ENCODE measurements at places on chromosomes 11 and 22.

GRCh38 chr11:68810164-68810563 lies 31.6 kb downstream of the CPT1A start:
- DNase-seq = no peak

DNA sequence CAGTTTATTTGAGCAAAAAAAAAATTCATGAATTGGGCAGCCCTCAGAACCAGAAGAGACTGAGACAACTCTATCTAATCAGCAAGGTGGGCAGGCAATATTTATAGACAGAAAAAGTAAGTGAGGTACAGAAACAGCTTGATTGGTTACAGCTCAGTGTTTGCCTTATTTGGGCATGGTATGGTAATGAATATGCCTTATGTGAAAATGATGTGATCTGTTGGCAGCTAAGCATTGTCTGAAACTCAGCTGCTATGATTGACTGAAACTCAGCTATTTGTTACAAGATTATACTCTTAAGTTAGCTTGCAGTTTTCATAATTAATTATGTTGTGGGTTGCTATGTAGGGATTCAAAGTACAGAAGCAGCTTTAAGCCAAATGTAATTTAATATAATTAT lies 127.6 kb downstream of the CNTN5 start:
- DNase-seq = no peak

GRCh38 chr11:59069087-59069486 lies 17.0 kb upstream of the GLYATL1B start:
- DNase-seq = no peak

DNA sequence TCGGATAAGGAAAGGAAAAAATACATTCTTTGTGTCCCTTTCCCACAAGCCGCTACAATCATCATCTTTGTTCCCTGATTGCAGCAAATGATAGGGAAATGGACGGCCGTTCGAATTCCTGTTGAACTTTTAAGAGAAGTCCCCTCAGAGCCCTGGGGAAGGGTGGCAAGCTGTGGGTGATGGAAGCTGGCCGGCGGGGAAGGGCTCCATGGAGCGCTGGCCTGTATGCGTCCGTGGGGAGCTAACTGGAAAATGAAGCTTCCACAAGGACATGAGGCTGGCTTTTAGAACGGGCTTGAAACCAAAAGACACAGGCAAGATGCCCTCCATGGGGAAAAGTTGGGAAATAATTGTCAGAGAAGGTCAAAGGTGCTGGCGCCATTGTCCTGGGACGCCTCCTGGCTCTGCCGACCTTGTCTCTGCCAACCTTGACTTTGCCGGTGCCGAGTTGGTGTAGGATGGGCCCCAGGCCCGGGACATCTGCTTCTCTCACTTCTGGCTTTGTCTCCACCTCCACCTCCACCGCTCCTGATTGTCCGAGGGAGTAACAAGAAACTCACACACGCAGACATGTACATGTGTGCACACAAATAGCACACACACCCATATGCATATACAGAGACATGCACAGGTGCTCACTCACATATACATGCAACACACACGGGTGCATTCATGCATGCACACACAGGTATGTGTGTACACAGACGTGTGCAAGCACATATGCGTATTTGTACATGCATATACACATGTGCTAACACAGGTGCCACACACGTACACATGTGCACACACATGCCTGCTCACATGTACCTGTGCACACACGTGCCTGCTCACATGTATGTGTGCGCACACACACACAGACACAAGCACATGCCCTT lies 14.5 kb upstream of the PPARA start:
- DNase-seq = no peak

GRCh38 chr22:47323518-47323917 lies 561.1 kb downstream of the TBC1D22A start:
- DNase-seq = no peak

GRCh38 chr11:134975866-134976376 lies 563.9 kb upstream of the B3GAT1 start:
- no peak for DNase-seq

GRCh38 chr11:17719938-17720795 lies 796 bp downstream of the MYOD1 start:
- no peak for DNase-seq

DNA sequence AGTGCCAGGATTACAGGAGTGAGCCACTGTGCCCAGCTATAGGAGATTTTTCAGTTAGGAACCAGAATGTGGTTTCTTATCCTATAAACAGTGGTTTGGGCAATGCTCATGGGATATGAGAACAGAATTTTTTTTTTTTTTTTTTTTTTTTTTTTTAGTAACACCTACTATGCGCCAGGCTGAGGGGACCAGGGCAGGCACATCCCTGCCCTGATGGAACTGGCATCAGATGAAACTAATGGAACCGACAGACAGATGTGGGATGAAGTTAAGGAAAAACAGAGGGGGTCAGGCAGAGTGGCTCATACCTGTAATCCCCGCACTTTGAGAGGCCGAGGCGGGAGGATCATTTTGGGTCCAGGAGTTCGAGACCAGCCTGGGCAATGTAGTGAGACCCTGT lies 4.9 kb downstream of the SEC14L4 start:
- no peak for DNase-seq

DNA sequence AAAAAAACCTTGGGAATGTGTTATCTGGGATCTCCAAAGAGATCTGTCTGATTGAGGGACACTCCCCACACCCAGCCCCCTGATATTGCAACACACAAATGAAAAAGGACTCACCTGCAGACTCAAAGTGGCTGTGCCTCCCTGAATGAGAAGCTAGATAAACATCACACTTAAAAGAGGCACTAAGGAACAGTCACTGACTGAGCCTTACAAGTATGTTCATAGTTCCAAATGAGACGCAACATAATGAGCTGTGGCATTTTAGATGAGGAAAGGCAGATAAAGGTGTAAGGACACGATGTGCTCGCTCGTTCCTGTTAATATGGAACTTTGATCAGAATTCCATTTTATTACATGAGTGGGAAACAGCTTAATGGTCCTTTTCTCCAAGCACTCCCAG lies 21.0 kb upstream of the CFAP300 start:
- no peak for DNase-seq

- peak; percentile 43 for DNase-seq
Observed at GRCh38 chr11:107563702-107564101, 1.8 kb downstream of the ALKBH8 start.

GRCh38 chr11:117750357-117750756 lies 46.7 kb downstream of the DSCAML1 start:
- no peak for DNase-seq

- no peak for DNase-seq
Observed at GRCh38 chr11:102924851-102925380, 30.6 kb downstream of the MMP13 start.

DNA sequence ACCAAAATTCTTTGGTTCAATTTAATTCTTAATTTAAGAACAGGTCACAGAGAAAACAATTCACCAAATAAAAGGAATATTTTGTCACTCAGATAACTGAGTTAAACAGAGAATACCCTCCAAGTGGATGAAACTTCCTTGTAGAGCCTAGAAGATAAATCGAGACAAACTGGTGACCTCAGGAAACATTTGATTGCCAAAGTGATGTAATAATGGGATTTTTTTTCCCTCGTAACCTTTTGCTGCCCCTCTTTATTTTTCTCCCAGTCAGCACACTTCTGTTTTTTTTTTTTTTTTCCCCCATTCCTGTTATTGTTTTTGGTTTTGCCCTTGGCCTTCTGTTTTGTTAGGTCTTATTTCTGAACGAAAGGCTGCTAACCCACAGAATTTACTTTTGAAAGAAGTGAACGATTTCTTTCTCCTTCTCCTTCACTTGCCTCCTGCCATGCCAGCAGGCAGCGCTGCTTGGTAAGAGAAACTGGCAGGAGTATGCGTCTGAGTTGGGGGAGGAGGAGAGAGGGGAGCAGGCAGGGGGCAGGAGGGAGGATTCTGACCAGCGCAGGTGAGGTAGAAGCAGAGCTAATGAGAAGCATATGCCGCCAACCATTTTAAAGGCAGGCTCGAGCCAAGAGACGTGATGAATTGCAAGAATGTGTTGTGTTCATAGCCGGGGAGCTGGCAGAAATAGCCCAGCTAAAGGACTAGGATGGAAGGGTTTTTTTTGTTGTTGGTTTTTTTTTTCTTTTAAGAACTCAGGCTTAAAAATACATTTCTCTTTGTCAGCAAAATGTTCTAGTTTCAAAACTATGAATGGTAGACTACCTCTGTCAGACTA lies 121.9 kb upstream of the MTMR2 start:
- no peak for DNase-seq

DNA sequence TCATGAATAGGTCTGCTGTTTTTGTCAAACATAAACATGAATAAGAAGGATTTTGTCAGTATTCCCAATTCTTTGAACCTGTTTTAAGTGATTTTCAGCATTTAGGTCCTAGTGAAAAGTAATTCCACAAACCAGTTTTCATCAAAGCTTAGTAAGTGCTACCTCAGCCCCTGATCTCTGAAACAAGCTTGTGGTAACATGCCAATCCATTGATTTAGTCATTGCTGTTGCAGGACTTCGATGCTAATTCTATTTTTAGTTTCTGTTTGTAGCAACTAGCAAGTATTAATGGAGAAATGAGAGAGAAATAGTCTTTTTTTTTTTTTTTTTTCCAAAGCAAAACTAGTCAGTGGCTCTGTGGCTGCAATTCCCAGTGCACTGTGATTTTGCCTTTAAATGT lies 91.4 kb downstream of the JRKL start:
- DNase-seq = no peak

- no peak for DNase-seq
Observed at GRCh38 chr11:85590848-85591483, 36.2 kb downstream of the DLG2 start.

- DNase-seq = no peak
Observed at GRCh38 chr11:119622454-119623143, 106.4 kb downstream of the NECTIN1 start.

DNA sequence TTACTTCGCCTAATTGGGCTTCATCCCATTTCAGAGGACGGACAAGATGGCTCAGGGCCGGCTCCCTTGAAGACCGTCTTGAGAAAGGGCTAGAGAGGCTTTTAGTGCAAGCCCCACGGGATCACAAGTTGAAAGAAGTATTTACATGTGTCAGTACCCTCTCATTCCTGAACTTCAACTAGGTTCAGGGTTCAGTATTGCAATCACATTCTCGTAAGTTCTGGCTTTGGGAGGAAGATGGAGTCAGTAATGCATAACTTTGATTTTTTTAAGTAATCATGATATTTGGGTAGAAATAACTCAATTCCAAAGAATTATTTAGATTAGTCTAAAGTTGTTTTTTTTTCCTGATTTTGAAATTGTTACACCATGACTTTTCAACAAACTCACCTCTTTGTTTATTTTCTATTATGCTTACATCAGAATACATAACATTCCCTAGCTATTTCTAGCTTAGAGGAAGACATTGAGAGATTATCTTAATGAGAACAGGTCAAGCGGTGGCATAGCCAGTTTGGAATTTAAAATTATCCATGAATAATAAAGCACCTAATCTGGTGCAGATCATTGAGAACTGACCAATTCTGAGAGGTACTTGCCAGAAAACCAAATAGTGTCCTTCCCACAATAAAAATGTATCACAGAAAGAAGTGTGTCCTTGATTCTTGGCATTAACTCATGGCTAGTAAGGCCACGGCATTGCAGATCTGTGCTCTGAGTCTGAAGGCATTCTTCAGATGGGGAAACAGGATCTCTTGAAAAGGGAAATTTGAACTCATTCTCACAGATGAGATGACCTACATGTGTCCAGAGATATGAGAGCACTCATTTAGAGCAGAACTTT lies 92.1 kb upstream of the BLID start:
- no peak for DNase-seq

DNA sequence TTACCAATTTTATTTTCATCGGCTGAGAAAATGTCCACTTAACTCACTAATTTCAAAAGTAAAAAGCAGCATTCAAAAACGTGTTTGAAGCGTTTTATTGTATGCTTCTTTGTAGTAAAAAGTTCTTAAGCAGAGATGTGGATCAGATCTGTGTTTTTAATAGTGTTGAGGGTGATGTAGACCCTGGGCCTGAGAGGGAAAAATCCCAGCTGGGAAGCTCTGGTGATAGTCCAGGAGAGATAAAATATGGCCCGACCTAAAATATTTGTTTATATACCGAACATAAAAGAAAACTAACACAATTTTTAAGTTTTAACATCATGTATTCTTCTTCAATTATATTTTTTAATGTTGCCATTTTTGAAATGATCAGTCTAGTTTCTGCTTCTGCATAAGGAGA lies 35.2 kb downstream of the SESN3 start:
- DNase-seq = no peak

GRCh38 chr22:35988030-35988429 lies 40.6 kb downstream of the RBFOX2 start:
- DNase-seq = no peak

DNA sequence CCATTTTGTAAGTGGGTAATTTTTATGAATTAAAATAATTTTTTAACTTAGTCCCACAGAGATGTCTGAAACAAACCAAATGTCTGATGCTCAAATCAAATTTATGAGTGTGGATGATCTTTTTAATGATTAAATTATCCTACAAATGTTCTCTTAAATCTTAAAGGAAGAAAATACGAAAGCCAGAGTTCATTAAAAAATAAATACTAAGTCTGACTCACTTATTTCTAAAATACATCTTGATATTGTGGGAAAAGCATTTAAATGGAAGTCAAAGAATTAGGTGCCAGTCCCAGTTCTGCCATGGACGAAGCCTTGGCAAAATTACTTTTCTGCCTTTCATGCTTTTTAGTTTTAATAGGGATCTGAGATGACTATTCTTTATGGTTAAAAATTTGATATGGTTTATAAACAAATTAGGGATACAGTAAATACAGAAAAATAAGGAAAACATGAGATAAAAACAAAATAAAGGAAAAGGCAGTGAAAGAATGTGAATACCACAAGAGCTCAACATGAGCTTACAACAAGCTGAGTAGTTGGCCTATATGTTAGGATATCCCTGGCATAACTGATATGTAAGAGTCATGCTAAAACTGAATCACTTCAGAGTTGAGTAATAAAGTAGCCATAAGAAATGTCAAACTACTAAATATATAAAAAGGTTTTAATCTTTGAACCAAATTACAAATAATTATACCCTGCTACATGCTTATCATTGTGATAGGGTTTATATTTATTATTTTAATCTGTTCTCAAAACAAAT lies 9.2 kb downstream of the CCDC34 start:
- no peak for DNase-seq

- DNase-seq = no peak
Observed at GRCh38 chr11:15616130-15617105, 501.7 kb downstream of the INSC start.

DNA sequence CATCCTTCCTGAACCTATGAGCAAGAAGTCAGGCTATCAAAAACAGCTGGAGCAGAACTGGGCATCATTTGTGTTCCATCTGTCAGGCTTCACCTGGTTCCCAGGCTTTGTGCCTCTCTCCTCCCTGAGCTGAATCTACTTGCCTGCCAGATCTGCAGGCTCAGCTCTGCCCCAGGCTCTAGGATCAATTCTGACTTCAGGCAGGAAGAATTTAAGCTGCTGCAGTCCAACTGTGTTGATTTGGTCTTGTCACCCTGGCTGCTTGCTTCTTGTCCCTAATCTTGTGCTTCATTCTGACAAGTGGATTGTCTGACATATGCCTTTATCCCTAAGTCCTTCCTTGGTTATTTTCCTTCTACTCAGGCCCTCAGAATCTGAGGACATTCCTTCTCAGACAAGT lies 31.6 kb upstream of the CADM1 start:
- DNase-seq = no peak

GRCh38 chr22:17775781-17776465 lies 1.7 kb upstream of the BID start:
- no peak for DNase-seq
